ENCODE measurements at places on chromosomes 11 and 22.

DNA sequence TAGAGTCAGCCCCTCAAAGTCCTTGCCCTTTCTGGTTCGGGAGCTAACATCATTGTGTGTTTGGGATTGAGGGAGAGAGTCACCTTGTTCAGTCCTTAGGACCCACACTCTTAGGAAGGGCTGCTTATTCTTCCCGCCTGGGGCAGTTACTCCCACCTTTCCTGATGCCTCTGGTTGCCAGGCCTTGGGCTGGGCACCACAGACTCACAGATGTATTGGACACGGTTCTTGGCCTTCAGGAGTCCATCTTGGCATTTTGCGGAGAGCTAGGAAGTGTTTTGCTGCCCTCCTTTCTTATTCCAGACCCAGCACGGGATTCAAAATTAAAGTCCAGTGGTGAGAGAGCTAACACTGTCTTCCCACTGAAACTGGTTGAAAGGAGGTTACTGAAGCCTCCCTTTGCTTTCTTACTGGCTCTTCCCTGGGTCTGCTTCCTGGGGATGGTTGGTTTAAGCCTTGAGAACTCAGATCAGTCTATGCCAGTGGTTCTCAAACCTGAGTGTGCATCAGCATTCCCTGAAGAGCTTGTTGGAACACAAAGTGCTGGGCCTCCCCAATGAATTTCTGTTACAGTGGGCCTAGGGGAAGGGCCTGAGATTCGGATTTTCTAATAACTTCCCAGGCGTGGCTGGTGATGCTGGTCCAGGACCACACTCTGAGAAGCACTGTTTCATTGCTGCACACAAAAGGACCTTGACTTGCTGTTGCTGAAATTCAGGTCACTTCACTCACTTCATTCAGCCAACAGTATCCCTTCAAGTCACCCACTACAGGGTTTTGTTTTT lies 1.4 kb downstream of the OSBP2 start:
- no peak for DNase-seq

DNA sequence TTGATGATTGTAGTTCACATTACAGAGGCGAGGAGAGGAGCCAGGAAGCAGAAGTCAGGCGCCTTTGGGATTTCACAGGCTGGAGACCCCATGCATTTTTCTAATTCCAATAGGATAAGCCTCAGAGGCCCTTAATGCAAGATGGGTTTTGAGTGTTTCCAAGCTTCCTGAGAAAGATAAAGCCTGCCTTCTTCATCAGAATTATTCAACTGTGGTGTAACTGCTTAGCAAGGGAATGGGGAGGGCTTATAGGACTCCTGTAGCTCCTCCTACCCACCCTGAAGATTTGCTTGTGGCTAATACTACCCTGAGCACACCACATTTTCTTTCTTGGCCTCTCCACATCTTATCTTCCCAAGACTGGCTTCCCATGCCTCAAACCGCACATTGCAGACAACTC lies 151.1 kb upstream of the ISX start:
- DNase-seq: no peak

DNA sequence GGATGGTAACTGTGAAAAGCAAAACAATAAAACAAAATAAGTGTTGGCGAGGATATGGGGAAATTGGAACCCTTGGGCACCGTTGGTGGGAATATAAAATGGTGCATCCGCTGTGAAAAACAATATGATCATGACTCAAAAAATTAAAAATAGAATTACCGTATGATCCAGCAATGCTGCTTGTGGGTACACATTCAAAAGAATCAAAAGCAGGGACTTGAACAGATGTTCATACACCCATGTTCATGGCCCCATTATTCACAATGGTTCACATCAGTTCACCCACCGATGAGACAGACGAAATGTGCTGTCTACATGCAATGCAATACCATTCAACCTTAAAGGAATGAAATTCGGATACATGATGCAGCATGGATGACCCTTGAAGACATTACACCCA lies 1.2 kb upstream of the DERL3 start:
- DNase-seq: no peak

DNA sequence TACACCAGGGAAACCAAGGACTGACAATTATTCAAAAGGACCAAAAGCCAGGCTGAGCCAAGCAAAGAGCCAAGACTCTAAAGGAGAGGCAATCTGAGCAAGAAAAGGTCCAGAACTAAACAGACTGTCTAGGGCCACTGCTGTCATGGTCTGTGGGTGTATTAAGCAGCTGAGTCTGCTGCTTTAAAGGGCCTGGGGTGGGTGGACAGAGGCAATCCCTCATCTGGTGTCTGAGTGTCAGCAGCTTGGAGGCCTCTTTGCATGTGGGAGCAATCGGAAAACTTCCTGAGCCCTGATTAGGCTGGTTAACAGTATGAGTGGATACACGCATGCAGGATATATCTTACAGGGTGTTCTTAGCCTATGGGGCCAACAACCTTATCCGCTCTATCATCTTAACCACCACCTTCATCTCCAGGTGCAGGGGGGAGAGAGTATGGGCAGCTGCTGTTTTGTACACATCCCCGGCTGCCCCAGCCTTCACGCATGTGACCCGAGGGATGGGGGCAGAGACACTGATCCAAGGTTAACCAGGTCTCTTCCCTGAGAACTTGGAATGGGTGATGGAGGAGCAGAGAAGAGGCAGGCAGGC lies 67.5 kb upstream of the TIMP3 start:
- DNase-seq: no peak

DNA sequence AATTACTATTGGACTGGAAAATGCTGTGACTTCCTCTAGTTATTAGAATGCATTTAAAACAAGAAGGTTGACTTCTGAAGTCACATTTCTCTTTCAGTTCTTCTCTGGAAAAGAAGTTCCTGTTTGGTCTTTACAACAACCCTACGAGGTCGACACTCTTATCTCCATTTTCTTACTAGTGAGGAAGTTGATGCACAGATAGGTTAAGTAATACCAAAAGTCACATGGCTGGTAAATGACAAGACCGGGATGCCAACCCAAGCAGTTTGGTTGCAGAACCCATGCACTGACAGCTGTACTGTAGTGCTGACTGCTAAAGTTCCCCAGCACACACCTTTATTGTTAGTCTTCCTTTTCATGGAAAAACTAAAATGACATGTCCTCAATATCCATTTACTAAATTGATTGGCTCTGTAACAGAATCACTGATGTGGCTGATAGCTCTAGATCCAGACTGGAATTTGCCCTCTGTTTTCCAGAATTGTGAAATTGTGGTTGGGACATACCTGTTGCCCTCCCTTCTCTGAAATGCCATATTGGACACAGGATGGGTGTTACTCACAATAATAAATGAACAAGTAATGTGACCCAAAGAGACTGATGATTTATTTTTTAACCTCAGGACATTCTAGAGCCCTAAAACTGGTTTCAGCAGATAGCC lies 9.4 kb upstream of the TECTA start:
- no peak for DNase-seq
